Caco-2 (cell line): ENCODE measurements at places on chromosomes 1 and 21. TPM values are rescaled to one million over a fixed set of nuclear protein-coding genes. Genes with fewer than 3 reads are reported as not detected.

- H3K27ac ChIP-seq = no peak overlapping the region
- DNase-seq = no peak
- no peaks in the 10 kb centered on the region for H3K27me3 ChIP-seq
- peaks cover 2% of the 10 kb centered on the region; the same call in 1 of the 2 replicates for H3K36me3 ChIP-seq
- no peaks in the 10 kb centered on the region for H3K4me1 ChIP-seq
Measured at GRCh38 chr1:151175041-151175741, 590 bp downstream of the TMOD4 start.

DNA sequence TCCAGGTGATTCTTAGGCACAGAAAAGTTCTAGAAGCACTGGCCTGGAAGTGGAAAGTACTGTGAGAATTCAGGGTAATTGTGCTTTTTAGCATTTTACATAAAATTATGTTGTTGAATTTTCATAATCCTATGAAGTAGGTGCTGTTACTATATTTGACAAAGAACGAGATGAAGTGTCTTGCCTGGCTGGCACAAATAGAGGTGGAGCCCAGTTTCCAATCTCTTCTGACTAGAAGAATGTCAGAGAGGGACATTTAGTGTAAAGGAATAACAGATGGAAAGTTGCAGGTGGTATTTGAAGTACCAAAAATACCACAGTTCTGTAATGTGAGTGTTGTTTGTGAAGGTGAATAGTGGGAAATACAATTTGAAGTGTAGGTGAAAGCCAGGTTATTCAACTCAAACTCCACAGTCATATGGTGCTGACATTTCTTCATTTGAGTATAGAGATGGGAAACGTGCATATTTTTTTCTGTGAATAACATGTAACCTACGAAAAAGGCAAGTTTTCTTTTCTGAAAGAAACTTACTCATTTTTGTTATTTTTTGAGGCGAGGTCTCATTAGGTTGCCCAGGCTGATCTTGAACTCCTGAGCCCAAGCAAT is 3.5 kb upstream of the TMCO2 start:
- H3K27ac ChIP-seq = peak overlapping the region; percentile 88
- peaks cover 23% of the 10 kb centered on the region for H3K4me1 ChIP-seq
- H3K36me3 ChIP-seq = no peaks in the 10 kb centered on the region
- DNase-seq = no peak

DNA sequence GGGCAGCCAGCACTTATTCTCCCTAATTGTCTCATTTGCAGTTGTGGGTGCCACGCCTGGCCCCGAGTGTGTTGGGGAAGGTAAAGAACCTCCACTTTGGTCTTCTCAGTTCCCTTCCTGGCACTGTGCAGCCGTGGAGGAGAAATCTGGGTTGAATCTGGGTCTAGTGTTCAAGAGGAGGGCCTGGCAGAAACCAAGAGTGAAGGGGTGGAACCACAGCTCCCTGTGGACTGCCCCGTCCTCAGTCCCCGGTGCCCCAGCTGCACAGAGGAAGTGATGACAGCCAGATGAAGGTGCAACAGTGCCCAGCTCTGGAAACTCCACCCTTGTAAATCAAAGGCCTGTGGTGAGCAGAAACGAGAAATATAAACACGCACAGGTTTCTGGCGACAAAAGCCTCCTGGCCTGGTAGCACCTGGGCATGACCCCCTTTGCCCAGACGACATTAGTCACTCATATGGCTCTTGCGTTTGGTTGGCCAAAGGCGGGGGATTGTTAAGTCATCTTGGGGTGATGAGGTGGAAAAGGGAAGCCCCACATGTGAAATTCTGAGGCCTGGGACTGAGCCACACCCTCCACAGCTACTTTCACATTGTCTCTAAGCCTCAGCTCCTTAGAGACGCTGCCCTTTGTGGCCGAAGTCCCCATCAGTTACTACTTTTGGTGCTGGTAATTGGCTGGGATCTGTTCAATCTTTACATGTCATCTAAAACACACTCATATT is 4.2 kb upstream of the ECE1 start:
- no peak overlapping the region for H3K4me3 ChIP-seq
- DNase-seq = no peak
- H3K36me3 ChIP-seq = no peaks in the 10 kb centered on the region
- no peaks in the 10 kb centered on the region for H3K4me1 ChIP-seq
- peak overlapping the region; percentile 56 for H3K27ac ChIP-seq

- H3K36me3 ChIP-seq = no peaks in the 10 kb centered on the region
- no peak for DNase-seq
- H3K4me3 ChIP-seq = no peak overlapping the region
- H3K4me1 ChIP-seq = no peaks in the 10 kb centered on the region
- H3K27me3 ChIP-seq = no peaks in the 10 kb centered on the region
Measured at GRCh38 chr1:87224201-87224600, 104.5 kb upstream of the LMO4 start.

DNA sequence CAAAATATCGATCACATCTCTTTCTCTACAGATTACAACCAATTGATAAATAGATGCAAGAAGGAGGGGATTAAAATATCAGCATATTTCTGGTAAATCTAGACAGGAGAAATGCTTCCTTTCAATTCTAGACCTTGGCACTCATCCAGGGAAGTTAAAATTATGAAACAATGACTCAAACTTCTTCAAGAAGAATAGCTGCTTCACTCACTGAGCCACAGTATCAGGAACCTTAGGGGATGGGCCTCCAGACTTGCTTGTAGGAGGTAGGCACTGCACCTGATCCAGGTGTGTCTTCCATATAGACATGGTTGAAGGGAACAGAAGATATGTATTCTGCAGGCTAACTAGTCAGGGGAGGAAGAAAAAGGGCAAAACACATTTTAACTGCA is 9.8 kb downstream of the SLAMF7 start:
- no peaks in the 10 kb centered on the region for H3K36me3 ChIP-seq
- H3K4me3 ChIP-seq = no peak overlapping the region
- H3K27ac ChIP-seq = no peak overlapping the region
- DNase-seq = no peak
- no peaks in the 10 kb centered on the region for H3K27me3 ChIP-seq
- H3K4me1 ChIP-seq = no peaks in the 10 kb centered on the region

GRCh38 chr1:175075572-175076568 is 8.2 kb downstream of the TNN start:
- H3K27ac ChIP-seq = no peak overlapping the region
- H3K4me1 ChIP-seq = no peaks in the 10 kb centered on the region
- peak; percentile 43 for DNase-seq
- H3K27me3 ChIP-seq = no peaks in the 10 kb centered on the region

Gene RNU1-1
- 1,622 and 1,638 TPM in 2 replicates for total RNA-seq

- H3K4me1 ChIP-seq = peaks cover 33% of the 10 kb centered on the region
- H3K27ac ChIP-seq = no peak overlapping the region
- DNase-seq = no peak
- H3K27me3 ChIP-seq = no peaks in the 10 kb centered on the region
- no peak overlapping the region for H3K4me3 ChIP-seq
Measured at GRCh38 chr1:211547710-211548109, 31.3 kb downstream of the SLC30A1 start.

- H3K4me3 ChIP-seq = no peak overlapping the region
- no peak for DNase-seq
- no peaks in the 10 kb centered on the region for H3K4me1 ChIP-seq
- no peaks in the 10 kb centered on the region for H3K27me3 ChIP-seq
- no peak overlapping the region for H3K27ac ChIP-seq
- no peaks in the 10 kb centered on the region for H3K36me3 ChIP-seq
Measured at GRCh38 chr1:37372302-37372701, 102.1 kb upstream of the ZC3H12A start.

- no peak overlapping the region for H3K27ac ChIP-seq
- H3K4me1 ChIP-seq = peaks cover 4% of the 10 kb centered on the region
- no peak overlapping the region for H3K4me3 ChIP-seq
- H3K27me3 ChIP-seq = no peaks in the 10 kb centered on the region
- no peaks in the 10 kb centered on the region for H3K36me3 ChIP-seq
- DNase-seq = no peak
Measured at GRCh38 chr1:211328084-211328694, 1.6 kb downstream of the TRAF5 start.

DNA sequence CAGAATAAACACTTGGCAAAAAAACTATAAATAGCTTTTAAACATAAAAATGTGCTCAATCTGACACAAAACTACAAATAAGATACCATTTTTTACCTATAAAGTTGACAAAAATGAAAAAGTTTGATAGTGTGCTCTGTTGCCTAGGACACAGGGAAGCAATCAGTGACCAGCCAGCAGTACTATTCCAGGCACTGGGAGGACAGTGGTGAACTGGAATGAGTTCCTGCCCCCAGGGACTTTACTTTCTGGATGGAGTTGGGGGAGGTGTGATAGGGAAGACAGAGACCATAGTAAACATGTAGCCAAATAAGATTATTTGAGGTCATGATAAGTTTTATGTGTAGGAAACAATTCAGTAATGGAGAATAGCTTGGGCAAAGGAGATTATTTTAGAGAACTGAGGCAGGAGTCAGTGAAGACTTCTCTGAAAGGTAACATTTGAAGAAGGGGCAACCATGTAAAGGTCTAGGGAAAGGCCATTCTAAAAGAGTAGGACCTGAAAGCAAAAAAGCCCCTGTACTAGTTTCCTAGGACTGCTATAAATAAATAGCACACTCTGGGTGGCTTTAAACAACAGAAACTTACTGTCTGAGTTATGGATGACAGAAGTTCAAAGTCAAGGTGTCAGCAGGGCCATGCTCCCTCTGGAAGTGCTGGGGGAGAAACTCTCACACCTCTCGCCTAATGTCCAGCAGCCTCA is 42.0 kb downstream of the EEIG2 start:
- H3K4me3 ChIP-seq = no peak overlapping the region
- no peaks in the 10 kb centered on the region for H3K27me3 ChIP-seq
- no peak for DNase-seq
- no peak overlapping the region for H3K27ac ChIP-seq
- H3K36me3 ChIP-seq = no peaks in the 10 kb centered on the region

DNA sequence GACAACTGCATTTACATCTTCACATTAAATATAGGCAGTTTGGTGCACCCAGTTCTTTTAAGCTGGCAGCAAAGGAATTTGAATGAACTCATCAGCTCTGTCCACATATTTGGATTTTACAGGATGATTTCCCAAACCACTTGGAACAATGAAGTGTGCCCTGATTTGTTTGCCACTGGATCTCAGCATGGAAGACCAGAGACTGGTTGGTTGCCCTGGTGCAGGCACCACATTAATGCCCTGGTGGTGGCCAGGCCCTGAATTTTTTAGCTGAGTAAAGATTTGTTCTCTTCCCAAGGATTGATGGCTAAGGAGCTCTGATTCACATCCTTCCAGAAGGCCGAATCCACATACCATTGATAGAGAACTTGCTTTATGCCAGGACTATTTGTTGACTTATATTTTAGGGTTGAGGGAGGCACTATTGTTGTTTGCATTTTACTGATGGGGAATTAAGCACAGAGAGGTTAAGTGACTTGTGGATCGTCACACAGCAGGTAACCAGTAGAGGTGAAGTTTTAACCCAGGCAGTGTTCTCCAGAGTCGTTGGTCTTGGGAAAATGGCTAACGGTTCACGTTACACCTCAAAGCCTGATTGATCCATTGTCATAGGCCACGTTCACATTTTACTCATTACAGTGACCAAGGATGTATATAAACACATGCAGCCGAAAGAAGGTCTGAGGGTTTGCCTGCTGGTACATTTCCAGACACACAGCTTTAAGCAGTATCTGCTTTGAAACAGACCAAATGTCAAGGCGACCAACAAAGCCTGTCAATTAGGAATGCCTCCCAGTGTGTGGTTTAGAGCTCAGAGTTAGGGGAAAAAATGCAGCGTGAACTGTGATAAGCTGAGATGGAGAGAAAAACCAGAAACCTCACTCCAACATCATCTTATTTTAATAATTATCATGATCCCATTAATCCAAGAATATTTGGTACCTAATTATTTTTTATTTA is 50.7 kb downstream of the KAZN start:
- H3K4me3 ChIP-seq = no peak overlapping the region
- H3K27me3 ChIP-seq = no peaks in the 10 kb centered on the region
- no peak overlapping the region for H3K27ac ChIP-seq
- DNase-seq = no peak

GRCh38 chr1:62126579-62127290 is 67.9 kb upstream of the L1TD1 start:
- H3K27ac ChIP-seq = no peak overlapping the region
- H3K4me1 ChIP-seq = peaks cover 7% of the 10 kb centered on the region; the same call in 1 of the 2 replicates
- DNase-seq = no peak
- H3K36me3 ChIP-seq = no peaks in the 10 kb centered on the region
- H3K27me3 ChIP-seq = no peaks in the 10 kb centered on the region
- no peak overlapping the region for H3K4me3 ChIP-seq

Gene SLC25A34
- total RNA-seq = 0.49 and 1.1 TPM in 2 replicates

DNA sequence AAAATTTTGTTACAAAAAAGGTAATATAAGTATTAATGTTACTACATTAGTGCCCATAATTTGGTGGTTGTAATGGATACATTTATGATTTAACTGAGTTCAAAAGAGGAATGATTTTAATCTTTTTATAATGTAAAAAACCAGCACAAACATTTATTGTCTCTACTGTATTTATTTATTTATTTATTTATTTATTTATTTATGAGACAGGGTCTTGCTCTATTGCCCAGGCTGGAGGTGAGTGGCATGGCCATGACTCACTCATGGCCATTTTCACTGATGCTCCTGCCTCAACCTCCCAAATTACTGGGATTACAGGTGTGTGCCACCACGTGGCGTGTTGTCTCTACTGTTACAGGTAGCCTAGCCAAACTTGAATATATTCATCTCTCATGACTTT is 21.9 kb downstream of the SPEN start:
- H3K4me1 ChIP-seq = no peaks in the 10 kb centered on the region
- no peak overlapping the region for H3K4me3 ChIP-seq

- DNase-seq = peak; percentile 66
- no peaks in the 10 kb centered on the region for H3K27me3 ChIP-seq
- no peak overlapping the region for H3K27ac ChIP-seq
Measured at GRCh38 chr1:171226747-171227370, 21.4 kb upstream of the FMO1 start.

- H3K27me3 ChIP-seq = no peaks in the 10 kb centered on the region
- H3K4me1 ChIP-seq = no peaks in the 10 kb centered on the region
- H3K27ac ChIP-seq = no peak overlapping the region
- no peak overlapping the region for H3K4me3 ChIP-seq
Measured at GRCh38 chr1:156931211-156931952, 10.9 kb downstream of the LRRC71 start.

Gene SYNC
- total RNA-seq = 0.20 TPM in 1 of 2 replicates, not detected in the other

DNA sequence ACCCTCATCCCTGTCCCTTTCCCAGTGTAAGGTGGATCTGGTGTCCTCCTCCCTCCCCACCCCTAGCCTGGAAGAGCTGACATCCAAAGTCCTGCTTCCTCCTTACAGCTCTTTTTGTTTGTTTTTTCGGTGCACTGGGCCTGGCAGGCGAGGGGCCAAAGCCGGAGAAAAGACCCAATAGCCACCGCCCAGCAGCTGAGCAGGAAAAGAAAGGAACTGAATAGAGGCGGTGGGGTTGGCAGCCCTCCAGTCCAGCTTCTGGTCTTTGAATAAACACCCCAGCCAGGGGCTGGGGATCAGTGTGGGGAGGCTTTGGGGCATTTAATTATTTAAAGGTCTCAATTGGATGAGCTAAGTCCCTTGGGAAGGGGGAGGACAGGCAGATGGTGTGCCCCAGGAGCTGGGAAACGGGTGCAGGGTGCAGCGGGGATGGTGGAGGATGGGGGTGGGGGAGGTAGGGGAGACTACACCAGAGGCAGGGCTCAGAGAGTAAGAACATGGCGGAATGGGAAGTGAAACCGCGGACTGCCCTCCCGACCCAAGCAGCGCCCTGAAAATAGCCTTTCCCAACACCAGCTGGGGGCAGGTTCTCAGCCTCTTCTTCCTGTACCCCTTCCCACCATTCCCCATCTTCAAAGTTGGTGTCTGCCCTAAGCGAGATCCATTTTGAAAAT is 20.2 kb downstream of the BTG2 start:
- H3K27ac ChIP-seq = no peak overlapping the region
- H3K27me3 ChIP-seq = no peaks in the 10 kb centered on the region
- no peaks in the 10 kb centered on the region for H3K36me3 ChIP-seq
- no peak for DNase-seq
- H3K4me1 ChIP-seq = peaks cover 13% of the 10 kb centered on the region; the same call in 1 of the 2 replicates

- H3K27ac ChIP-seq = no peak overlapping the region
- H3K27me3 ChIP-seq = no peaks in the 10 kb centered on the region
- no peak for DNase-seq
- H3K4me1 ChIP-seq = no peaks in the 10 kb centered on the region
- no peak overlapping the region for H3K4me3 ChIP-seq
Measured at GRCh38 chr1:1092894-1093609, 18.9 kb upstream of the RNF223 start.
